Spinal cord (tissue), 10 donors: ENCODE measurements at places on chromosomes 13 and 19.

DNA sequence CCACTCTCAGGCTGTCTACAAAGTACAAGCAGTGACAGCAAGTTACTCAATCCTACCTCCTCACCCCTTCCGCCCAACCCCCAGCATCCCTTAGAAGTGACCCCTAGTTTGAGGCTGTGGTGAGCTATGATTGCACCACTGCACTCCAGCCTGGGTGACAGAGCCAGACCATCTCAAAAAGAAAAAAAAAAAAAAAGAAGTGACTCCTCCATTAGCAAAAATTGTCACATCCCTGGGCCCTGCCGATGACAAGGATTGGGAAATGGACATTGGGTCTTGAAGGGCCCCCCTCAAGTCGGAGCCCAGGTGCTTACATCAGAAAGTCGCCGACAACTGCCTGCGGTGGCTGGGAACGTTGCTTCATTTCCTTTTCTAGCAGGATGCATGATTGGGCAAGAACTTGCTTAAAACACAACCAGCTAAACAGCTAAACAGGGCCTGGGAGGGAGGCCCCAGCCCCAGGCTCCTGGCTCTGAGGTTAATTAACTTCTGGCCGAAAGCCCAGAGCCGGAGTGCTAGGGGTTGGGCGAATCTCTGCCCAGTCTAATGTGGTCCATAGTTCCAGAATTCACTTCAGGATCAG is 15.3 kb downstream of the RAB3D start:
- peaks cover 41% of the 10 kb centered on the region for H3K36me3 ChIP-seq
- H3K27me3 ChIP-seq, result no peaks in the 10 kb centered on the region
- H3K4me3 ChIP-seq, result no peak overlapping the region
- H3K27ac ChIP-seq, result peak overlapping the region; percentile 82
- H3K4me1 ChIP-seq, result peaks cover 30% of the 10 kb centered on the region
- no peak for DNase-seq

DNA sequence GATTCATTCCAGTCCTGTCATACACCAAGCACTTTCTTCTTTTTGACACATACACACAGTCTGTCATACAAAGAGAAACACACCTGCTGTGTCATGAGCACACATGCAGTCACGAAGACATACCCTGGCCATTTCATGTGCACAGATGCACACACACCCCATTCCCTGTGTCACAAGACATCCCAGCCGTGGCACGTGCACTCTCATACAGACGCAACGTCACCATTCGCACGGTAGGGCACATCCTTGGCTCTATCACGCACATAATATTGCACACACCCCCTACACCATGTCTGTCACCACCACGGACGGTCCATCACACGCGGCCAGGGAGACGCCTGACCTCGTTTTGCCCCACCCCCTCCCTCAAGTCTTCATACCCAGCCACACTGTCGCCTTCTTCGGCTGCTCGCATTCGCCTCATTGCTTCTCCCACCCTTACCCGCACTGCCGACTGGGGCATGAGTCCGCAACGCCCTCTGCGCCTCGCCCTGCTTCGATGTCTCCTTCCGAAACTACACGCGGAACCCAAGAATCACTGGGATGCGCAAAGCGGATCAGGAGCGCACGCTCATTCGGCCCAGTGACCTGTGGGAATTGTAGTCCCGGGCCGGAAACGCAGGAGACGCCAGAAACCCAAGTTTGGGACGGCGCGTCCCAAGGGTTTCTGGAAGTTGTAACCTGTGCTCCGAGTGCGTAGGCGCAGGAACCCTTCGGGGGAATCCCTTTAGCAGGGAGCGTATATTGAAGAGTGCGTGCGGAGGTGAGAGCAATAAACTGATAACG is 6.8 kb upstream of the ZNF283 start:
- H3K36me3 ChIP-seq, result no peaks in the 10 kb centered on the region
- peaks cover 7% of the 10 kb centered on the region for H3K4me1 ChIP-seq
- H3K4me3 ChIP-seq, result peak overlapping the region; percentile 40
- H3K27me3 ChIP-seq, result peaks cover 14% of the 10 kb centered on the region
- no peak for DNase-seq

GRCh38 chr19:494171-495080 is 1.9 kb upstream of the MADCAM1 start:
- no peak overlapping the region for H3K4me3 ChIP-seq
- H3K27ac ChIP-seq, result no peak overlapping the region
- DNase-seq, result no peak

DNA sequence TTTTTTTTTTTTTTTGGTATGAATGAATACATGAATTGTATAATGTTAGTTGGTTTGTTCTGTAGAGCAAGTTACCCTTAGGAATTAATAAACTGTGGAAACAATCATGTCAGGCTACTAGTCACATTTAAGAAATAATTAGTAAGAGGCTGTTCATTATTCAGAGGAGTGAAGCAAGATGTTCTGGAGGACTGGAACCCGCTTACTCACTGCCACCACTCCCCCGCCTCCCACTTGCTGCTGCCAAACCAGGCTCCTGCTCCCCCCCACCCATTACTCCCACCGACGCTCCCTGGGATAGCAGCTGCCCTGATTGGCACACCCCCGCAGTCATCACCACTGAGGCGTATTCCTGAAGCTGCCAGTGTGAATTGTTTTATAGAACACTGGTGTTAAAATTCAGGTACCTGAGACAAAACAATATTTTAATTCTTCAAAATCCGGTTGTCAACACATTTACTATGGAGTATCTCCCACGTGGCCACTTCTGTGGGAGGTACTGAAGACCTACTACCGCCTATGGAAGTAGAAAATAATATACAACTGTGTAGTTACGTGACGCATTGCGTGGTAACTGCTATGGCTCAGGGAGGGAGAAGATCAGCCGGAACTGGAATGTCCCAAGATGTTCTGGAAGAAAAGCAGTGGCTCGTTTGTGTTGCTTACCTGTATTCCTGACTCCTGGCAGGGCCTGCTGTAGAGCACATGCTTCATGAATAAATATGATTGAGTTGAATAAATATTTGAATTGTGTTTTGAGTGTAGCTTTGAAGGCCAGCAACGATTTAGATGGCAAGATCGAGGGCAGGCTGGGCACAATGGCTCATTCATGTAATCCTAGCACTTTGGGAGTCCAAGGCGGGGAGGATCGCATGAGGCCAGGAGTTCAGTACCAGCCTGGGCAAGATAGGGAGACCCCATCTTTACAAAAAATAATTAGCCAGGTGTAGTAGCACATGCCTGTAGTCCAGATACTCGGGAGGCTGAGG is 1.7 kb downstream of the DPY19L3 start:
- no peak overlapping the region for H3K4me3 ChIP-seq
- no peak overlapping the region for H3K27ac ChIP-seq
- H3K36me3 ChIP-seq, result peaks cover 9% of the 10 kb centered on the region
- peak; percentile 47 for DNase-seq

- no peak within 1 kb of the TSS for H3K4me3 ChIP-seq
- no peaks in the 10 kb centered on the region for H3K27me3 ChIP-seq
- DNase-seq, result no peak
- no peak within 1 kb of the TSS for H3K27ac ChIP-seq
- H3K36me3 ChIP-seq, result no peaks in the 10 kb centered on the region
These were observed at the start of gene FCAR for GRCh38 chr19:54873990-54874389. Gene FCAR (plus strand): TSS chr19:54874235. CDS start chr19:54874290, 55 bp downstream.

GRCh38 chr13:22173610-22174009 is 502.7 kb downstream of the FGF9 start:
- no peaks in the 10 kb centered on the region for H3K27me3 ChIP-seq
- no peaks in the 10 kb centered on the region for H3K36me3 ChIP-seq
- H3K27ac ChIP-seq, result no peak overlapping the region
- no peaks in the 10 kb centered on the region for H3K4me1 ChIP-seq

DNA sequence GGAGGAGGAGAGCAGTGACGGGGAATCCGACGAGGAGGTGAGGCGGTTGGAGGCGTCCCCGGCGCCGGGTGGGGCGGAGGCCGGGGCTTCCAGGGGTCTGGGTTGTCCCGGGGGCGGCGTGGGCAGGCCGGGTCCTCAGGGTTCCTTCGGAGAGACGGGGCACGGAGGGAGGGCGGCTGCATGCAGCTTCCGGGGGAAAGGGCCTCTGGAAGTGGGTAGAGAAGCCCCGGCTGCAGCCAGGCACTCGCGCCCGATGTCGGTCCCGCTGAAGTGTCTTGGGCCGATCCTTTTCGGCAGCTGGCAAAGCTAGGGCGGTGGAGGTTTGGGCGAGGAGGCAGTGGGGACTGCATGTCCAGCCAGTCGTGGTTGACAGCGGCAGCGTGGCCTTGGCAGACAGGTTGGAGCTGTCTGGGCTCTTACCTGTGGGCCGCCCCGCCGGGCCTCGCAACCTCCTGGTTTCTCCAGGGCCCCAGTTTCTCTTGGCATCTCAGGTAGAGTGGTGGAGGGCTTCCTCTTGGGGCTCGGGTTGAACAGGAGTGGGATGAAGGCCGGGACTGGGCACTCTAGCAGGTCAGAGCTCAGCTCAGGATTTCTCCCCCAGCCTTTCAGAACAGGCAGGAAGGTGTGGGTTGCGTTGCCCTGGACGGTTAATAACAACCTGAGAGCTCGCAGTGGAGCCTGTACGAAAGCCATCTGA is 690 bp downstream of the KMT2B start:
- DNase-seq, result no peak
- H3K27me3 ChIP-seq, result no peaks in the 10 kb centered on the region
- H3K4me3 ChIP-seq, result peak overlapping the region; percentile 65
- H3K4me1 ChIP-seq, result peaks cover 42% of the 10 kb centered on the region
- peaks cover 53% of the 10 kb centered on the region for H3K36me3 ChIP-seq
- peak overlapping the region; percentile 25 for H3K27ac ChIP-seq

DNA sequence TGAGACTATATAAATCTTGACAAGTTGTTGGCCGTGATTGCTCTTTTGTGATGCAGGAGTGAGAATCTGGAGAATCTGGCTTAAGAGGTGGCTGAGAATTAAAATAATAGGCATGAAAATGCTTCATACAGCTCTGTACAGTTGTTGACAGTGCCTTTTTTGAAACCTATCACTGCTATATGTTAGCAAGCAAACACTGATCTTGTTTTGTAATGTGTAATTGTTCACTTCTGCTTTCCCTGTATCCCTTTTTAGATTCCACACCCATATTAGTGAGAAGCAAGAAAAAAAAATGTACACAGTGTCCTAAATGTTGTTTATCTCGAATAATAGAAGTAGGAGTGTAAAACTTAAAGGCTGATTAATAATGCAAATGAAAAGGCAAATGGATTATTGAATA is 31.1 kb downstream of the ITM2B start:
- H3K4me1 ChIP-seq, result no peaks in the 10 kb centered on the region
- no peak for DNase-seq
- no peak overlapping the region for H3K27ac ChIP-seq
- peaks cover 4% of the 10 kb centered on the region for H3K36me3 ChIP-seq
- no peaks in the 10 kb centered on the region for H3K27me3 ChIP-seq

GRCh38 chr19:11247391-11247790 is 8.0 kb downstream of the ANGPTL8 start:
- H3K27ac ChIP-seq, result no peak overlapping the region
- peaks cover 40% of the 10 kb centered on the region for H3K36me3 ChIP-seq
- H3K4me1 ChIP-seq, result peaks cover 10% of the 10 kb centered on the region
- DNase-seq, result no peak

DNA sequence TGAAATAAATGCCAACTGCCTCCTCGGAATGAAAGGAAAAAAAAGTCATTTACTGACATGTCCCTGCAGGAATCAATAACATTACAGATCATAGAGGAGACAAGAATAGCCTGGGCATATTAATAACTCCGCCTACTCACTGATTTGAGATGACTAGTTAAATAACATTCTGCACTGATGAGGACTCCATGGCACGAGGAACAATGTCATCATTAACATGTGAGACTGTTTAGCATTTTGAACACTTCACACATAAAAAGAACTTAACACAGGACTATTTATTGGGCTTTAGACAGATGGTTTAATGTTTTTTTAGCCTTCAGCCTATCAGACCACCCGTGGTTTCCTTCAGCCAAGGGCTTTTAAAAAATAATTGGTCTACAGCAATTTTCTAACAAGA is 170.1 kb downstream of the OLFM4 start:
- H3K27me3 ChIP-seq, result peaks cover 13% of the 10 kb centered on the region
- H3K36me3 ChIP-seq, result no peaks in the 10 kb centered on the region
- H3K27ac ChIP-seq, result no peak overlapping the region
- H3K4me3 ChIP-seq, result no peak overlapping the region
- peaks cover 22% of the 10 kb centered on the region for H3K4me1 ChIP-seq
- DNase-seq, result no peak

DNA sequence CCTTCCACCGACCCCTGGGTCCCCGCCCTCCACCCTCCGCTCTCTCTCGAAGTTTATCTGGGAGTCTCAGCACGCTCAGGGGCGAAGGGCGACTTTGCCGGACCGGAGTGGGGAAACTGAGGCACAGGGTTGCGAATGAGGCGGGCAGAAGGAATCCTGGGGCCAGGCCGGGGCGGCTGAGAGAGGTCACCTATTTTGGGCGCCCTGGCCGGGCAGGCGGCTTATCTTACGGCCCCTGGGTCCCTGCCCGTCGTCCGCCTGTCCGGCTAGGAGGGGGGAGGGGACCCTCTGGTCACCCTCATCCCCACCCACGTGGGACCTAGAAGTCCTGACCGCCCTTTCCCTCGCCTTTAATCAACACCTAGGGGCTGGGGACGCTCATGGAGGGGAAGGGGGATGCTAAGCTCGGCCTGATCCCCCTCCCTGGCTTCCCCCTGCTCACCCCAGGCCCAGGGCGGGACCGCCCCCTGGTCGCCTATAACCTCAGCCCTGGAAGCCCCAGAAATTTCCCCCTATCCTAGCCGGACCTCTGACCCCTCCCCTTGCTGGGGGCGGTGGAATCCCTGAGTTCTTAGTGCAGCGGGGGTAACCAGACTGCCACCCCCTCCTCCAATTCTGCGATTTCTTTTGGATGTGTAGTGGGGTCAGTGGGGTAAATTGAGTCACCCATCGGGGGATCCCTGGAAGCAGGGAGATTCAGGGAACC is 556 bp downstream of the TRIP10 start:
- no peak for DNase-seq
- H3K27me3 ChIP-seq, result no peaks in the 10 kb centered on the region
- peak overlapping the region; percentile 65 for H3K4me3 ChIP-seq
- peaks cover 18% of the 10 kb centered on the region for H3K36me3 ChIP-seq
- H3K4me1 ChIP-seq, result peaks cover 61% of the 10 kb centered on the region
- H3K27ac ChIP-seq, result peak overlapping the region; percentile 47

DNA sequence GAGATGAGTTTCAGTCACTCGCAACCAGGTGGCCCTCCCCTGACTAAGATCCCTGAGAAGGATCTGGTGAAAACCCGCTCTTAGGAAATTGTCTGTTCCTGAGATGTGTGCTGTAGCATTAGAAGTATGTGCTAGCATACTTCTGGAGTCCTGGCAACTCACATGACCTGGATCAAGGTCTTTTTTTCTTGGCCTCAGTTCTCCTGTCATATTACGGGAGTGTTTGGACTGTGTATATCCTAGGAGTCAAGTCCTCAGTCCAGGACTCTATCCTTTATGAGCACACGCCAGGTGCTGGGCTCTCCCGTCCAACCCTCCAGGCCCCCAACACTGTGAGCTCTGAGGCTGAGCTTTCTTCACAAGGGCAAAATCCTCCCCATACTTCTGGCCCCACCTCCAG is 156.4 kb downstream of the UQCRFS1 start:
- DNase-seq, result no peak
- H3K27ac ChIP-seq, result no peak overlapping the region
- H3K36me3 ChIP-seq, result no peaks in the 10 kb centered on the region
- no peak overlapping the region for H3K4me3 ChIP-seq
- H3K4me1 ChIP-seq, result no peaks in the 10 kb centered on the region
- H3K27me3 ChIP-seq, result no peaks in the 10 kb centered on the region
